ENCODE measurements at places on chromosomes 2 and 18. TPM values are rescaled to one million over a fixed set of nuclear protein-coding genes. Genes with fewer than 3 reads are reported as not detected.

FKBP7 gene
- total RNA-seq = 21.9 TPM

ABCB11 gene
- not detected for total RNA-seq

TEX44 gene
- total RNA-seq = not detected

- no peak for DNase-seq
Observed at GRCh38 chr2:74762789-74763188, 71.1 kb upstream of the HK2 start.

DNA sequence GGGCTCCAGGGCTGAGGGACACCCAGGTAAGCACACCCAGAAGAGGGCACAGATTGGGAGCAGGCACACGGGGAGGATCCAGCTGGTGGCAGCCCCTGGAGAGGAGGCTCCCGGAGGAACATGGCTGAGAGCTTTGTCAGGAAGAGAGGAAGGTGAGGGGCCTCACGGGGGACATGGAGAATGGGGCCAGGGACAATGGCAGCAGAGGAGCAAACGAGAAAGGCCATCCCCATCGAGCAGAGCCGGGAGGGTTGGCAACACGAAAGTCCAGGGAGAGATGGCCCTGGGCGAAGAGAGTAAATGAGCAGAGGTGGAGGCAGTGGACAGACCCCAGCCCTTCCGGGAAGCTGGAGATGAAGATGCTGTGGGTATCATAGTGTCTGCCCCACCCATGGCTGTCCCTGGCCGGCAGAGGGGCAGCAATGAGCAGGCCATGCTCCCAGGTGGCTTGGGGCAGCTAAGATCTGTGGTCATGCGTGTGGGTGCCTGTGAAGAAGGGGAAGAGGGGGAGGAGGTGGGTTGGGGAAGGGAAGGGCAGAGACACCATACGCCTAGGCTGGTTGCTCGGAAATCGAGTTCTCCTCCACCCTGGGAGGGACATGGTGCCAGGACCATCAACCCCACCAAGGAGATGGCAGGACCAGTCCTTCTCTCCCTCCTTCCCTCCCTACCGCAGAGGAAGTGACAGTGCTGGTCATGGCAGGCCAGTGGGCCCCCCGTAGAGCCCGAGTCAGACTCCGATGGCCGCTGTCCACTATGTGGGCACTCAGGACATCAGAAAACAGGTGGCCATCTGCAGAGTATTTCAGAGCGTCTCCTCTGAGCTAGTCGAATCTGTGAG lies 191.7 kb downstream of the NDUFA10 start:
- DNase-seq = no peak

DNA sequence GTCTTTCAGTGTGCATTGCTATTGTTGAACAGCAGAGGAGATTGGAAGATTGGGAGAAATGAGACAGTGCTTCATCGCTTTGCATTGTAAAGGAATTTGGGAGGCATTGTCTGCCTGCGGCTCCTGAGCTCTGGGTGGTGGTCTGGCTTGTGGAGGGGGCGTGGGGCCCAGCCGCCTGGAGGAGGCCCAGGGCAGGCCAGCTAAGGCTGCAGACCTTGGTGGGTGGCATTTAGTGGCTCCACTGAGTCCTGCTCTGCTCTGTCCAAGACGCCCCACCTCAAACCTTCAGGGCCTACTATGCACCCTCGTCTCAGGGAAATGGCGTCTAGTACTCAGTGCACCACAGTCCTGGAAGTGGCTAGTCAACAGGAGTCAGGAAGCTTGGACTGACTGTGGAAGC lies 5.7 kb upstream of the HS1BP3 start:
- no peak for DNase-seq

DNA sequence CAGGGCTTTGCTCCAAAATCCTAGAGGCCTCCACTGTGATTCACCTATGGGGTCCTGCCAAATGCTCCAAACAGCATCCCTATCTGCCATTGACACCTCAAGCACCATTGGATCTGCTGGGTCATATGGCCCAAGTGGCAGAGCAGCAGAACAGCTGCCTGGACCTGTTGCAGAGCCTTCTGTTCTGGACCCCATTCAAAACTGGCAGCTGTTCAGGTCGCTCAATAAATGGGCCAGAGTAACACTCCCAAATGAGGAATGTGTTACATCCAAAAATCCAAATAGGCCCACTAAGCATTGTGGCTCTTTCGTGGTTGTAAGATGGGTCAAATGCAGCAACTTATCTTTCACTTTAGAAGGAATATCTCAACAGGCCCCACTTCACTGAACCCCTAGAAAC lies 783.6 kb downstream of the DCDC2C start:
- DNase-seq = no peak

TRIM54 gene
- total RNA-seq = 0.17 TPM

GALNT5 gene
- total RNA-seq = 10.1 TPM

DNA sequence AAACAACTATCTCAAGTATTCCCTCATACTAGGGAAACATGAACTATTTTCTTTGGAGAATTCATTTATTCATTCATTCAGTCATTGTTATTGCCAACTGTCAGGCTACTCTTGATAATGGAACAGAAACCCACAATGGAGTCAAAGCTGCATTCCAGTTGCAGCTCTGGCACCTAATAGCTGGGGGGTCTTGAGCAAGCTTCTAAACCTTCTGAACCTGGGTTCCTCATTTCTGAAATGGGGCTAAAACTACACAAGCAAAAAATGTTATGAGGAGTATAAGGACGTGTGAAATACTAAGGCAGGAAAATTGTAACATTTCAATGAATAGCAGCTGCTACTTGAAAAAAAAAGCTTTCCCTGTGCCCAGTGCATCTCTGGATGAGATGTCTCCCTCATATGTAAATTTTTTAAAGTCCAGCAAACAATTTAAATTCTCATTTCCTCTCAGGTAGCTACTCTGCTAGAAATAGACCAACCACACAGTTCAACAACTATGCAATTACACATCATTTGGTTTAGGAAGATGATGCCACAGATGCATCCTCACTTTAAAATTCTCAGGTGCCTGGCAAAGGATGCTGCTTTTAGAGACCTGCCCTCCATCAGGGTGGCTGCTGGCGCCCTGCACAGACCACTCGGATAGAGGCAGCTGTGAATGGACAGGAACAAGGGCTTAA lies 38.5 kb downstream of the SPRED2 start:
- no peak for DNase-seq

KIAA2012 gene
- not detected for total RNA-seq

TIA1 gene
- total RNA-seq = 154 TPM

DNA sequence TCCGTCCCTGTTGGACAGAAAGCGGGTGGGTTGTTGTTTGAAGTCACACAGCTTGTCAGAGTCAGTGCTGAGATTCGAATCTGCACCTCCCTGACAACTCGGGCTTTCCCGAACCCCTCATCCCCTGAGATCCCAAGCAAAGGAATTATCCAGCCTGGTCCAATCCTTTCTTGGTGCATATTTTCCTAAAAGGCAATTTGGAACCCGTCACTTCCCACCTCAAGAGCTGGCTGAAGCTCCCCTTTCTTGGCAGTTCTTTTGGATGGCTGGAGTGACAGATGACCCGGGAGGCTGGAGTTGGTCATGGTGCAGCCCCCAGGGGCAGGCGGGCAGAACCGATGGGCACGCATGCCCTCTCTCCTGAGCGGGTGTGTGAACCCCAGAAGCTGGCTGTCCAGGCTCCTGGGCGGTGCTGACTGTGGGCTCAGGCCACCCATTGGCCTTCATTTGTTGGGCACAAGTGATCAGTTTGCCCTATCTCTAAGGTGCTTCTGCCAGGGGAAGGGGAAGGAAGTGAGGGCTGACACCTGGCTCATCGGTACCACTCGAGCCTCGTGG lies 97.8 kb downstream of the ASB1 start:
- no peak for DNase-seq

- DNase-seq = no peak
Observed at GRCh38 chr2:149112713-149113112, 74.2 kb downstream of the LYPD6B start.

- DNase-seq = peak; percentile 93
Observed at GRCh38 chr2:132430895-132431294, 14.3 kb downstream of the GPR39 start.

- DNase-seq = no peak
Observed at GRCh38 chr2:99688699-99689098, 198.9 kb upstream of the REV1 start.

DYNAP gene
- total RNA-seq = not detected

- peak; percentile 57 for DNase-seq
Observed at GRCh38 chr18:3970929-3971328, 484.2 kb downstream of the DLGAP1 start.

- DNase-seq = no peak
Observed at GRCh38 chr2:9884436-9884835, 41.2 kb downstream of the TAF1B start.

GRCh38 chr18:76881744-76882143 lies 59.4 kb downstream of the ZNF236 start:
- DNase-seq = no peak
